ENCODE measurements at places on chromosomes 2 and 18.

DNA sequence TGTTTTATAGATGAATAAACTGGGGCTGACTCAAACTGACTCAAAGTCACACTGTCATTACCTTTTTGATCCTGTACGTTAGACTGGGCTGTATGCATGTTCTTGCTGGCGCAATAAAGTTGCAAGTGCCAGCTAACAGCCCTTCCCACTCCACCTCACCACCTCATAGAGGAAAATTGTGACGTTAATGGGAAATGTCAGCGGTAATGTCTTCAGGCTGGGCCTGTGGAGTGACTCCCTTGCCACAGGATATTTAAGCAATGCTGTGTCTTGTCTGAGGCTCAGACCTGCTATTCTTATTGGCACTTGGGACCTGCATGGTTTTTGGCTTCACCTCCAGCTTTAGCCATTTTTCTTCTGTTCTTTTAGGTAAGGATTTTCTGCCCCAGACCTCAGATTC is 25.2 kb upstream of the CASP10 start:
- no peak for DNase-seq

DNA sequence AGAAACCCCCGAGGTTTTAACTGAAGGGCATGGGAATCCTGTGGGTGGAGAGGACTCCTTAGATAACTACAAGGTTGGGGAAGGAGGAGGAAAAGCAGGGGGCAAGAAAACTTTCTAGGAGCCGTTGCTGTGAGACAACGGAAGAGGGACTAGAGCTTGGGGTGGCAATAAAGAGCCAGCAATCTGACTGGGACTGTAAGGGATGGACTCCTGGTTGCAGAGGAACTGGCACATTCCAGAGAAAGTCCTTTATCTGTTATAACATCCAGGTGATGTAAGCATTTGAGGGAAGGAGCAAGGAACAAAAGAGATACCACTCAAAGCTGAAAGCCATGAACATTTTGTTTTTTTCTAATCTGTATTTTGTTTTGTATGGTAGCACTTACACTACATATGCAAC is 16.4 kb downstream of the CDCA7 start:
- no peak for DNase-seq

DNA sequence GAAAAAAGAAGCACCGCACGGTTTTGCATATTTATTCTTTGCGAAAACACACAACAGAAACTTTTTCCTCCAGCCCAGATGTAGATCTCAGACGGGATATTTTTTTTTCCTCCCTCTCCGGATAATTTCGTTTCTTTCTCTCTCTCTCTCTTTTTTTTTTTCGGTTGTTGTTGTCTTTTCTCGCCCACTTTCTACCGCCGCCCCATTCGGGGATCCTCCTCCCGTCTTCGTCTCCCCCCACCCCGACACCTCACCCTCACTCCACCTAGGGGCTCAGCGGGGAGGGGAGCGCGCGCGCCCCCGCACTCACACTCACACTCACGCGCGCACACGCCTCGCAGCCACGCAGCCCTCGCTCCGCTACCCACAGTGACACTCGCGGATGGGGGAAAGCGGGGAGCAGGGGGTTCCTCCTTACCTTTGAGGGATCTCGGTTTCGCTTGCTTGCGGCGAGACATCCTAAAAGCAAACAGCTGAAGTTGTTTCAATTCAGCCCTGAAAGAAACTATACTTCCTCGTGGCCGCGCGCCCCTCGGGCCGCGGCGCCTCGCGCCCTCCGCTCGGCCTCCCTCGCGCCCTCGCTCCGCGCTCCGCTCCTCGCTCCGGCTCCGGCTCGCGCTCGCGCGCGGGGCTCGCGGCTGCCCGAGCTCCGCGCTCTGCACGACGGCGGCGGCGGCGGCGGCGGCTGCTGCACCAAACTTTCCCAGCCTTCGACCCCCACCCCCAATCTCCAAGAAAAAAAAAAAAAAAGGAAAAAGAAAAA is 1.3 kb downstream of the ZNF521 start:
- peak; percentile 68 for DNase-seq

GRCh38 chr2:42957109-42957860 is 164.9 kb upstream of the HAAO start:
- DNase-seq, result no peak

DNA sequence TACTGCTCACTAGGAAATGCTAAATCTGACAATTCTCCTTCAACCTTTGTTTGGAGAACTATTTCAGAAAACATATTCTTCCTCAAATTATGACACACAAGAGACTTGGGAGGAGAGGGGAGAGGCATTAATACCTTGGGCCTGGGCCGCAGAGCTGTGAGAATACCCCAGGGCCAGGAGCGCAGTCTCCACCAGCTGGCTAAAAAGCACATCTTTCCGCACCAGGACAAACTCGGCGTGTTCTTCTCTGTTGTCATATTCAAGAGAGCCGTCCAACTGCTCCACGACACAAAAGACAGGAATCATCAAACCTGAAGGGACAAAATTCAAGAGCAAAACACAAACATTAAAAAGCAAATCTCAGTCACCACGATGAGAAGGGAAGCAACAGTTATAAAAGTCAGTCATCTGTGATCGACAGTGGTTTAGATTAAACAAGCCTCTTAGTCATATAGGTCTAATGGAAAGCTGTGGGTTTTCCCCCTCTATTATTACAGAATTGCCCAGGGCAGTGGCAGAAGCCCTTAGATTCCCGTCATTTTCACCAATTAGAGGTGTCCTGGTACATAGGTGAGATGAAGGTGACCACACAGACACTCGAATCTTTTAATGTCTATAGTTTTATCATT is 24.4 kb downstream of the SATB2 start:
- DNase-seq, result no peak

- no peak for DNase-seq
Observed at GRCh38 chr2:62215306-62216064, 19.6 kb downstream of the B3GNT2 start.

DNA sequence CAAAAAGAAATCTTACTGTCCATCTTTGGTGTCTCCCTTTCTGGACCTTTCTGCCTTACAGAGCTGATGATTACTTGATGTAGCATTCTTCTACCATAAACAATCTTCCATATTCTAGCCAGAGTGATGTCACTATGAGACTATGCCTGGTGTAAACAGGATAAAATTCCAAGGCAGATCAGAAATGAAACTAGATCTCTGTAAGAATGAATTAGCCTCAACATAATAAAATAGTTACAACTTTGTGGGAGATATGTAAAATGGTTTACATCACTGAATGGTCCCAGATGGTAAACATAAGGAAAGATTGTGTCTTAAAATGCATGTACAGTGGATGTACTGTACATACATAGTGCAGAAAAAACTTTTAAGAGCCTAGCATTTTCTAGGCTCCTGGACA is 112.3 kb upstream of the ZNF521 start:
- no peak for DNase-seq

DNA sequence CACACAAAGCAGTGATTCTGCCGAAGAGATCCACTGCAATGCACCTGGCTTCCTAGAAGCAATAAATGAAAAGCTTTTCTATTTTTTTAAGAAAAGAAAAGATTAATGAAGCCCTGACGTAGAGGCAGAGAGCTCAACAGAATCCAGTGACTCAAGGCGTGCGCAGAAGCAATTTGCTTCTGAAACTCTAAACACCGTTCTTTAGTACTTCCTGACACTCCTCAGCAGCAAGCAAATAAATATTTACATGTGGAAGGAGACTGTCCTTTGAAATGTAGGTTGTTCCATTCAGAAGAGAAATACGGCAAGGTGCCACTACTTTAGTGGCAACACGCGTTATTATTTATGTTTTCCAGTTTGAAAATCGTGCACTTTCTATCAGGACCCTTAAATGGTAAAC is 126.2 kb upstream of the ZNF516 start:
- DNase-seq, result no peak

DNA sequence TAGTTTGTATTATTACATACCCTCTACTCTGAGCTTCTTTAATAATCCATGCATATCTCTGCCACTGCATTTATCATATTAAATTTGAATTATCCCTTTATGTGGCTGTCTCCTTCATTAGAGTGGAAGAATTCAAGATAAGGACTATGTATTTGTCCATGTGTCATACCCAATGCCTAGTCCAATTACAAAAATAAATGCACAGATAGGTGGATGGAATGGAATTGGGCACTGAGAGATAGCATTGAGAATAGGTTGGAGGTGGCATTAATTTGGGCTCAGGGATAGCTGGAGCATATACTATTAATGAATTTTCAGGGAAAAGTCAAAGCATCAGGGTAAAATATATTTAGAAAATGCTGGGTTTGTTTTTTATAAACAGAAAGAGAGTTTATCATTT is 893.2 kb downstream of the EPHA4 start:
- DNase-seq, result no peak

- DNase-seq, result no peak
Observed at GRCh38 chr2:143262389-143262788, 133.2 kb downstream of the ARHGAP15 start.

- DNase-seq, result no peak
Observed at GRCh38 chr2:132825601-132826000, 155.6 kb upstream of the LYPD1 start.

- no peak for DNase-seq
Observed at GRCh38 chr2:230877116-230877758, 12.5 kb downstream of the ITM2C start.

GRCh38 chr2:38925982-38926381 is 36.3 kb downstream of the ARHGEF33 start:
- DNase-seq, result no peak

- DNase-seq, result no peak
Observed at GRCh38 chr18:50844960-50845359, 25.1 kb upstream of the MRO start.

DNA sequence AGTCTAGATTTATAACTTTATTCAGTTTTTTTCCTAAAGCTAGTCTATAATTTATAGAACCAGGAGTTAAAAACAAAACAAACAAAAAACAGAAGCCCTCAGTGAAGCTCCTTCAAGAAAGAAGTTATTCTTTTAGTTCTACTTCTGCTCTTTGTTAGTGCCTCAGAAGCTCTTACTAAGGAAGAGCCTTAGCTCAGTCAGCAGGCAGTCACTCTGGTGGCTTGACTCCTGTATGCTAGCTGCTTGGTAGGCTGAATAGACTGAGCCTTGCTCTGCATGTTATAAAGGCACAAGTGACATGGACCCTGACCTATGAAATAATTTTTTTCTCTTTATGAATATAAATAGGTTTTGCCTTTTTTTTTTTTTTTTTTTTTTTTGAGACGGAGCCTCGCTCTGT is 24.8 kb downstream of the NCOA1 start:
- no peak for DNase-seq

Data from GM13977 (cell line).